ENCODE measurements at places on chromosomes 6 and 20.
A peak's percentile ranks its signal among the peaks of the same experiment; 100 is the strongest.

GRCh38 chr6:63066055-63066704 lies 145.1 kb upstream of the FKBP1C start:
- DNase-seq = no peak

GRCh38 chr20:22796469-22797077 lies 212.2 kb upstream of the FOXA2 start:
- DNase-seq = peak; percentile 40

DNA sequence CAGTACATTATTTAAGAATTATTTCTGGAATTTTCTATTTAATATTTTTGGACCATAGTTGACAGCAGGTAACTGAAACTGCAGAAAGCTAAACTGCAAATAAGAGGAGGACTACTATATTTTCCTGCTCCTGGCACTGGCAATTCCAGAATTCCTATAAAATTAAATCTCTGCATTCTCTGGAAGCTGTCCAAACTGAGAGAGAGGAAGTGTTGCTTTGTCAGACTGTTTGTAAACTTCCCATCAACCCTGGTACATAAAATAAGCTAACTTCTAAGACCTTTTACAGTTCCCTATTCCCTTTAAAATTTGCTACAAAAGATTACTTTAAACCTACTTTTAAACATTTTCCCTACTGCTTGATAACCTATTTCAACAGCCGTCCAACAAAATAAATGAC lies 196.1 kb upstream of the RUNX2 start:
- peak; percentile 42 for DNase-seq

GRCh38 chr20:48627737-48628128 lies 200.1 kb downstream of the PREX1 start:
- DNase-seq = no peak

DNA sequence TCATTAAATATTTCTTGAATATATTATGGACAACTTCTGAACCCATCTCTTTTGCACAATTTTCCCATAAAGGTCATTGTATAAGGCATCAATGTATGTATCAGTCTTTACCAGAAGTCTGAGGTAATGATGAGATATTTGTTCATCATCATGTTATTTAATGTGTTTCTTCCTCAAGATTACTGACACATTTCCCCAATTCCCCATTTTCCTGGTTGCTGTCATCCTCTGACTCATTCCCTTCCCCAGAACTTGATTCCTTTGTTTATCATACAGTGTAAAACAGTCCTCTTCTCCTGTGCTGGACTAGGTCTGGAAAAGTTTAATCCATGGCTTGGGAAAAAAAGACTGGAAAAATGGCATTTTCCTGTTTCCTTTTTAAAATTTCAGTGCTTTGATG lies 107.9 kb upstream of the FLRT3 start:
- peak; percentile 51 for DNase-seq

GRCh38 chr6:108560463-108561308 lies at the start of gene FOXO3:
FOXO3 (plus strand) TSS chr6:108560917; CDS start chr6:108561209, 292 bp downstream.
- peak; percentile 68 for DNase-seq

GRCh38 chr6:135086414-135086764 lies 31.8 kb upstream of the HBS1L start:
- DNase-seq = no peak

DNA sequence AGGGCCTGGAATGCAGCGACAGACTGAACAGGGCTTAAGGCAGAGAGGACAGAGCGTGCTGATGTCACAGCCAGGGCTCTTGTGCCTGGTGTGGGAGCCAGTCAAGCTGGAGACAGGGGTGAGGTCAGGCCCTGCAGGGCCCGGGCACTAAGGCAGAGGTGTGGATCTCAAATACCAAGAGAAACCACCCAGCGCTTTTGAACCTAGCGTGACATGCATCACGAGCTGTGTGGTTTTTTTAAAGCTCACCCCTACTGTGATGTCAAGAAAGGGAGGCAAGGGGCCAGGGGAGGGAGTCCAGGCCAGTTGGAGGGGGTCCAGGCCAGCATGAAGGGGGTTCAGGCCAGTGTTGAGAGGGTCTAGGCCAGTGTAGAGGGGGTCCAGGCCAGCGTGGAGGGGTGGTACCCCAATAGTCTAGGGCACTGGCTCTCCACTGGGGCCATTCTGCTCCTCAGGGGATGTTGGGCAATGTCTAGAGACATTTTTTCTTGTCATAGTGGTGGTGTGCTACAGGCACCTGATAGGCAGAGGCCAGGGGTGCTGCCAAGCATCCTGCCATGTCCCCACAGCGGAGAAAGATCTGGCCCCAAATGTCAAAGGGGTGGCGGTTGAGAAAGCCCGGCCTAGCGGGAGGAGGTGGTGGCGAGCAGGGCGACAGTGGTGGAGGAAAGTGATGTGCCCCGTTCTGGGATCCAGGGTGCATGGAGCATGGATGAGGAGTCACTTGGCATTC lies 42.6 kb downstream of the RBM38 start:
- DNase-seq = no peak

GRCh38 chr6:134002821-134003220 lies 49.6 kb downstream of the SLC2A12 start:
- DNase-seq = no peak

- DNase-seq = no peak
Measured at GRCh38 chr6:68652117-68652536, 17.0 kb downstream of the ADGRB3 start.

Measured in fibroblast of skin of left quadriceps (primary cell).